NCI-H1092 (cell line): ENCODE measurements at places on chromosomes 5 and 9.

GRCh38 chr5:112779531-112779930, 41.8 kb downstream of the APC start:
- no peak for DNase-seq

DNA sequence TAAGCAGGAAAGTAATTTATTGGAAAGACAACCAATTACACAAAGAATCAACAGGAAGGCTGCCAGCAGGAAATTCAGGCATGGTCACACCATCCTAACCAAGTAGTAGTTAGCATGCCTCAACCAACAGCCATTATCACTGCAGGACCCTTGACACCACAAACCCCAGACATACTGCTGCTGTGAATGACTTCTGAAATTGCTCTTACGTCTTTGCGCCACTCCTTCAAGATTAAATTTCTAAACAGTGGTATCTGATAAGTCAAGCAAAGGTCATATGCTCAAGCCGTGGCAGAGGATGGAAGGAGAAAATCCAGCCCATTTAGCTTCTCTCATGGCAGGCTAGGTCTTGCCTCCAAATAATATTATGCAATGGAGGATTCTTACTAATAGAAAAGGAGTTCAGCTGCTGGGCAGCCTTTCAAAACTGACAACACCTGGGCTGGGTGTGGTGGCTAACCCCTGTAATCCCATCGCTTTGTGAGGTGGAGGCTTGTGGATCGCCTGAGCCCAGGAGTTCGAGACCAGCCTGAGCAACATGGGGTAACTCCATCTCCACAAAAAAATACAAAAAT, 5.0 kb upstream of the PTGER4 start:
- DNase-seq = no peak

DNA sequence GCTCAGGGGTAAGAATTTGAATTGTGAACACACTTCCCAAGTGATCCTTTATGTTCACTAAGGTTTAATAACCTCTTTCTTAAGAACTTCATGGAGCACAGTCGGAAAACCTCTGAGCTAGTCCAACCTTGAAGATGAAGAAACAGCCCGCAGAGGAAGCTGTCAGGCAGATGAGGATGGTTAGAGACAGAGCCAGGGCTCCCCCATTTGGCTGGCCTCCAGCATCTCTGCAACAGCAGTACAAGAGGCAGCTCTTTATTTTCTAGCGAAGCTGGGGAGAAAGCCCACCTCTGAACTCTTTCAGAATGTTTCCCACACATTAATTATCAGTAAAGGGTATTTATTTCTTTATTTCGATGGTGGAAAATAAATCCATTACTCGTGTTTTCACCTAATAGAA, 350.8 kb downstream of the DMRT2 start:
- no peak for DNase-seq

DNA sequence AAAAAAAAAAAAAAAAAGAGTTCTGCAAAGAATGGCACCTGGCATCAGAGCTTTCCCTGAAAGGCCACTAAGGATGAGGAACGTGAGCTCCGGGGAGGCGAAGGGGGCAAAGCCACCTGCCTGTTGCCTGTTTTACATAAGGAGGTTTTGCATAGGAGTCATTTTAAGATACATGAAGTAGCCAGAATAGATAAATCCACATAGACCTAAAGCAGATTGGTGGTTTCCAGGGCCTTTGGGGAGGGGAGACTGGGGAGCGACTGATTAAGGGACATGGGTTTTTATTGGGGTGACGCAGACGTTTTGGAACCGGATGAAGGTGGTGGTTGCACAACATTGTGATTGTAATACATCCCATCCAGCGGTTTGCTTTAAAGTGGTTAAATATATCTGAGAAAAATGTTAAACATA, 7.1 kb downstream of the NEK6 start:
- no peak for DNase-seq

DNA sequence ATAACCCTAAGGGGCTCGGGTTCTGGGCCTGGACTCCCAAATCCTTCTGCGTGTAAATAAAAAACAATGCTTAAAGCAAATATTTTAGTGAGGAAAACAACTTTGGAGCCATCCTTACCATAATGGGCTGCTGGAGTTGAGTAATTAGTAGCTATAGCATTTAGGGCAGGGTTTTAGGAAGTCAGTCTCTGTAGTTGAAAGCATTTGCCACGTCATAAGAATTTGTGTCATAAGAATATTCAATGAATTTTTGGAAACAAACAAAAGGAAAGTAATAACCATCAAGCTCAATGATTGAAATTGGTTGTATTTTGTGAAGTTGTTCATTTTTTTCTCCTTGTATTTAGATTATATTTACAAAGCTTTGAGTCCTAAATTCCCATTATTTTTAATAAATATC, 114.8 kb upstream of the ELL2 start:
- no peak for DNase-seq

DNA sequence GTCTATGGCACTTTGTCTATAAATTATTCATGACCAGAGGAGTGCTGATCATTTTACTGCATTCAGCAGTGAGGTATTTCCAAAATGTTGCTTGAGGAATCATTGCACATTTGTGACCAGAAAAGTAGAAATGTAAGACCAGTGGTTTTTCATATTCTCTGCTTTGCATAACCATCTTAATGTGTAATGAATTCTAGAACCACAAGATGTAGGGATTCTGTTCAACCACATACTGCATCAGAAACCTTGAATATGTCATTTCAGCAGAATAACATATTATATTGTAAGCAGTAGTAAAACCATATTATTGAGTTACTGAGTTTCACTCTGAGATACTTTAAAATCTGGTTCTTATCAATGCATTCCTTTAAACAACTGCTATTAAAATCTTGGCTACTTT, 1243.4 kb downstream of the MAT2B start:
- DNase-seq = no peak

DNA sequence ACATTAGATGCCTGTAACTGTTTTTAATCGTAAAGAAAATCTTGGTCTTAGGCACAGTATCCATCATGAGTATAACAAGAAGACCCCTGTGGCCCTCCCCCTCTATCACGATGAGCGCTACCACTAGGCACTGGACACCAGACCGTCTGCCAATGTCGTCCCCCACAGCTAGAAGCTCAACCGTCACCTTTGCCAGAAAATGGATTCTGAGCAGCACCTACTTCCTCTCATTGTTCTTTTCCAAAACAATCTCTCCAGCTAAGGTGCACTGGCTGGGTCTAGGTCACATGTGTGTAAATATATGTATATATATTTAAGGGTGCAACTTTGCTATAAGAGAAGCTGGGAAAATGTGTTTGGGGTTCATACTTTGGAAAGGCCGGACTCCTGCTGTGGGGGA, 15.7 kb upstream of the SSBP2 start:
- no peak for DNase-seq

- no peak for DNase-seq
Measured at GRCh38 chr5:18197734-18198133, 563.5 kb downstream of the TAF11L14 start.

DNA sequence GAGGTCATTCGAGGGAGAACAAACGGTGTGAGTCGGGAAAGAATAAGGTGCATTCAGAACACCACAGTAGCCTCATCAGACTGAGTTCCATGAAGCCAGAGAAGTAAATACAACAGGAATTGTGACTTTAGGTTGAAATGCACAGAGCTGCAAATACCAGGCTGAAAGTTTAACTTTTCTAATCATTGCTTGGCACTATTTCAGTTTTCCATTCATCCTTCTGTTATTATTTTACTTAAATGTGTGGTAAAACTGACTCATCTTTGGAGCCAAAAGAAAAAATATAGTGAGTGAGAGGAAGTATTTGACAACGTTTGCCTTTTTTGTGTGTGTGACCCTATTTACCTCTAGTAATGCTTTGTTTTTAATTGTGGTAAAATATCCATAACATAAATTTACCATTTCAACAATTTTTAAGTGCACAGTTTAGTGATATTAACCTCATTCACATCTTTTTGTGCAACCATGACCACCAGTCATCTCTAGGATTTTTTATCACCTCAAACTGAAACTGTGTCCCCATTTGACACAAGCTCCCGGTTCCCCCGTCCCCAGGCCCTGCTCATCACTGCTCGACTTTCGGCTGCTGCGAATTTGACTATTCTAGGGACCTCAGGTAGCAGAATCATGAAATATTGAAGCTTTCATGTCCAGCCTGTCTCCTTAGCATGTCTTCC, 166.8 kb downstream of the HSD17B3 start:
- DNase-seq = no peak

DNA sequence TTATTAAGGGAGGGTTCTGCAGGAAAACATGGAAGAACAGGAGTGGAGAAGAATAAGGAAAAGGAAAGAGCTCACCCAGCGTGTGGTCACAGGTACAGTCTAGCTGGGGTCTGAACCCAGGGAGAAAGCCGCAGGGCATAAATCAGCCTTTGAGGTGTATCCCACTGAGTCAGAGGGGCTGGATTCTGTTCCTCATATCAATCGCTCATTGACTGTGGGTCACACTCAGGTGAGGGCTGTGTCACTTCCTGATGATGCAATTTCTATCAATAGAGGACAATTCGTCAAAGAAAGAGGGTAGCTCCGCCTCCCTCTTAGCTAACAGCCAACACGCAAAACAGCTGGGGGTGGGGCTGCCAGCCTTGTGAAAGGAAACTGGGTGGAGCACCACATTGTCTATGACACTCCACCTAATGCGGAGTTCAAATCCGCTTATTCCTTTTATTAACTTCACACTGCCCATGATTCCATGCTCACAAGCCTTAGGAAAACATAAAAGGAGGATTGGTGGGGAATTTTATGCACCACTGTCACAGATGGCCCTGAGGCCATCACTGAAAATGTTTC, 176.2 kb downstream of the ICE1 start:
- DNase-seq = no peak

- DNase-seq = no peak
Measured at GRCh38 chr5:137688210-137688840, 47.6 kb downstream of the KLHL3 start.
